Cardiac fibroblast (primary cell): ENCODE measurements at places on chromosomes 12 and 14.

GRCh38 chr12:12660201-12660600 is 35.8 kb downstream of the GPR19 start:
- no peak for DNase-seq

DNA sequence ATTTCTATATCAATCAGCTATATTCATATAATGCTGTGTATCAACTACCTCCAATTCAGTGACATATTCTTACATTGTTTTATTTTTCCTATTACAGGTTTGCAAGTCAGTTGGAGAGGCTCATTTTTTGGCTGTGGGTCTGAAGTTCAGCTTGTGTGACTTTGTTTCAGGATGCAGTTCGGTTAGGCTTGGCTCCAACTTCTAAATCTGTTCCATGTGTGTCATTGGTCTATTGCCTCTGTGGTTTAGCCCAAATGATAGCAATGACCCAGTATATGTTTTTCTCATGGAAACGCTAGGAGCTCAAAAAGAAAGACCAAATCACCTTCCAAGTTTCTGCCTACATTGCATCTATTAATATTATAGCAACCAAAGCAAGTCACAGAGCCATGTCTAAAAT is 848.6 kb upstream of the LRFN5 start:
- no peak for DNase-seq

DNA sequence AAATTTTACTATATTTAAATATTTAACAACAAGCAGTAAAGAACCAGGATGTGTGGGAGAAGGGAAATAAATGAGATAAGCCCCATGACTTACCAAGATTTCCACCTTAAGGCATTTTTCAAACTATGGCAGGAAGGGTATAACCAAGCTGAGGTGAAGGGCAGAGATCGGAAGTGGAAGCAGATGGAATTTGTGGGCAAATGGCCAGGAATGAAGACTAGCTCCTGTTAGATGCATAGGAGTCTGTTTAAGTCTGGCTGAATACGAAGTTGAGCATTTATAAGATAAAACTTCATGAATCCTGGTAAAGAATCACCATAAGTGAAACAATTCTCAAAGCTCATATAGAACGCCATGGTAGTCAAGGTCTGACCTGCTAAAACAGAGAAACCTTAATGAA is 163.5 kb downstream of the DIO2 start:
- peak; percentile 2 for DNase-seq

DNA sequence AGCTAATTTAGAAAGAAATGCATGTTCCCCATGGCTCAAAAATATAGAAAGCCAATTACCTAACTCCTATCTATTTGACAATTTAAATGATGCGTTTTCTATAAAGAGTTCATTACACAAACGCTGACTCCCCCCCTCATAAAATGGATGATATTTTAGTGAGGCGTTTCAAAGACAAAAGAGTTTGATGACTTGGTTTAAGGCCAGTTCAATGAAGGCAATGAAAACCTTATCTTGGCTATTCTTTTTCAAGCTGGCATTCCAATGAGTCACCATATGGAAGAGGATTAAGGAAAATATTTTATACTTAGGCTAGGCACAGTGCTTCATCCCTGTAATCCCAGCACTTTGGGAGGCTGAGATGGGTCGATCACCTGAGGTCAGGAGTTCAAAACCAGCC is 62.7 kb downstream of the HMGA2 start:
- DNase-seq, result peak; percentile 66

DNA sequence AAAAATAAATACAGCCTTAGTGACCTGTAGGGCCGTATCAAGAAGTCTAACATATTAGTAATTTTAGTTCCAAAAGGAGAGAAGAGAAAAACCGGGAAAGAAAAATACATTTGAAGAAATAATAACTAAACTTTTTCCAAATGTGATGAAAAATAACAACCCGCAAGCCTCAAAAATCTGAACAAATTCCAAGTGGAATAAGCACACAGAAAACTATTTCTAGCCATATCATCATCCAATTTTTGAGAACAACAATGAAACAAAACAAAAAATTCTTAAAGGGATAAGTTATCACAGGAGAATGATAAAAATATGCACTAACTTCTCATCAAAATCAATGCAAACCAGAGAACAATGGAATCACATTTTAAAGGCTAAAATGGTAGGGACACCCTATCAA is 198.1 kb upstream of the PLXNC1 start:
- DNase-seq, result no peak

- DNase-seq, result no peak
Measured at GRCh38 chr12:82361461-82361915, 3.2 kb downstream of the METTL25 start.

DNA sequence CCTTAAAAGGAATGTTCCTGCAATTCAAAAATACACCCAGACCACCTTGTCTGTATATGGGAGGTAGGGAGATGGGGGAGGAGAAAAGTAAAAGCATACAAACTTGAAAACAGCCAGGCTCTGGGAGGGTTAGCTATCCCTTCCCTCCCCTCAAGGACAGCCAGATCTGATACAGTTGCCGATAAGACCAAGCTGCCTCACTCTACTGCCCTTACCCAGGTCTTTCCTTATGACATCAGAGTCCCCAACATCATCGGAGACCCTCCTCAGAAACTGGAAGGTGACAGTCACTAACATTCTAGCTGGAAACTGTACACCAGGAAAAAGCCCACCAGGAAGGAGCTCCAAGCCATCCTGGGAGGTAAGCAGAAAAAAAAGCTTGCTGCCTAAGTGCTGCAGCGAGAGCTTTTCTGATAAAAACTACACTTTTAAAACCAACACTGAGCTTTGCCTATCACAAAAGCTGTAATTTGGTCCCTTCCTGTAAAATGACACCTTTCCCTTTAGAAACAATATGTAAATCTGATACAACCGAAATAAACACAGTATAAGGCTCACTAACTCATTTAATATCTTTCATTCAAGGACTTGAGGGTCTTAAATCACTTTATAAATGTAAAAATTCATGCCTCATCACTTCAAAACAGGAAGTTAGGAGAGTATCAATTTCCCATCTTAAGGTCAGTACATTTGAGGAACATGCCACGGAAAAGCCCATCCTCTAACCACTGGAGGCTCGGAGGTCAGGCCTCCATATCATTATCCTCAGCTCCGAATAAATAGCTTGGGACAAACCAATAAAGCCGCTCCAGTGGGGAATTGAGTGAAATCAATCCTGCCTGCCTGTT is 20.4 kb upstream of the PLEKHH1 start:
- DNase-seq, result no peak

DNA sequence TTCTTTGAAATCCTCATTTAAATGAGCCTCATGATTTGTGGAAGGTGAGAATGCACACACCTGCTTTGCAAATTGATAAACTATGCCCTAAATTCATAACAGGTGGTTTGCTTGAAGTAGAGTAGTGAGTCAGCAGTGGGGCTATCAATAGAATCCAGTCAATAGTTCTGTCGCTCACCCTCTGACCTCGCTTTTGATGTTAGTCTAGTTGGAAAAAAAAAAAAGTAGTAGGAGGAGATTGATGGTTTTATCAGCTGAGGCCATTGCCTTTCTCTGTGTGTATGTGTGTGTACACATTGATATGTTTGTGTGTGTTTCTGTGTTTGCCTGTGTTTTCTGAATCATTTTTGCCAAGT is 267.3 kb downstream of the SNAPC1 start:
- no peak for DNase-seq

DNA sequence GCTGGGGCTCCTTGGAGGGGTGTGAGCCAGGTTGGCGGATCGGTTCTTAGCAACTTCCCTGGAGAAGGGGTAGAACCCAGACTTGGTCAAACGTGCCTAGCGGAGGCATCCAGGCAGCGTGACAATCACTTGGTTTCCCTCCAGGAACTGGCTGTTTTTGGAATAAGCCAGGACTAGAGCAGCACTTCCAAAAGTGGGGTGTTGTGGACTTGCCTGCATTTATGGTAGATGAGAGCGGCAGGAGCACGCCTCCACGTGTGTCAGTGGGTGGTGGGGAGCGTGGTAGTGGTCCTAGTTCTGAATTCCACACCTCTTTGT is 2.8 kb downstream of the PRMT8 start:
- no peak for DNase-seq

GRCh38 chr14:87430810-87431209 is 562.2 kb downstream of the GALC start:
- peak; percentile 11 for DNase-seq

GRCh38 chr12:108825201-108825950 is 32.0 kb downstream of the SSH1 start:
- peak; percentile 56 for DNase-seq

- no peak for DNase-seq
Measured at GRCh38 chr14:23093526-23093925, 1.4 kb downstream of the ACIN1 start.

GRCh38 chr12:50603817-50604639 is 99.2 kb downstream of the DIP2B start:
- DNase-seq, result peak; percentile 97

DNA sequence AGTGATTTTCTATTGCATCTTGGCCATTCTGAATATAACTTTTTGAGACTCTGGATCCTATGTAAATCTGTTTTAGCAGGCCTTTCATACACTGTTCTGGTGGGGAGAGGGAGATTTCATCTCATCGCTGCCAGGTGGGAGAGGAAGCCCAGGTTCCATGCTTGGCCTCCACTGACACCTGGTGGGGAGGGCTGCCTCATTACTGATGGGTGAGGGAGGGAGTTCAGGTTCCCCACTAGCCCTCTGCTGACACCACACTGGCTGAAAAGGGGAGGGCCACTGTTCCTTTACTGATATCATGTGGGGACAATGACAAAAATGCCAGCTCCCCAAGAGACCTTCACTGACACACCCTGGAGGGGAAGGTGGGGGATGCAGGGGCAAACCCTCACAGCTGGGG is 2.4 kb upstream of the GALNT8 start:
- no peak for DNase-seq

- peak; percentile 63 for DNase-seq
Measured at GRCh38 chr14:103260629-103261124, 73.4 kb upstream of the EIF5 start.

GRCh38 chr14:35159742-35160409 is 37.5 kb downstream of the PRORP start:
- DNase-seq, result peak; percentile 95

- no peak for DNase-seq
Measured at GRCh38 chr12:107503887-107504885, 181.4 kb upstream of the PWP1 start.

GRCh38 chr14:34650786-34651584 is 21.0 kb upstream of the SNX6 start:
- peak; percentile 99 for DNase-seq

- no peak for DNase-seq
Measured at GRCh38 chr14:75260025-75260763, 18.4 kb upstream of the FOS start.

- DNase-seq, result peak; percentile 95
Measured at GRCh38 chr14:23078692-23079116, 16.2 kb downstream of the ACIN1 start.

DNA sequence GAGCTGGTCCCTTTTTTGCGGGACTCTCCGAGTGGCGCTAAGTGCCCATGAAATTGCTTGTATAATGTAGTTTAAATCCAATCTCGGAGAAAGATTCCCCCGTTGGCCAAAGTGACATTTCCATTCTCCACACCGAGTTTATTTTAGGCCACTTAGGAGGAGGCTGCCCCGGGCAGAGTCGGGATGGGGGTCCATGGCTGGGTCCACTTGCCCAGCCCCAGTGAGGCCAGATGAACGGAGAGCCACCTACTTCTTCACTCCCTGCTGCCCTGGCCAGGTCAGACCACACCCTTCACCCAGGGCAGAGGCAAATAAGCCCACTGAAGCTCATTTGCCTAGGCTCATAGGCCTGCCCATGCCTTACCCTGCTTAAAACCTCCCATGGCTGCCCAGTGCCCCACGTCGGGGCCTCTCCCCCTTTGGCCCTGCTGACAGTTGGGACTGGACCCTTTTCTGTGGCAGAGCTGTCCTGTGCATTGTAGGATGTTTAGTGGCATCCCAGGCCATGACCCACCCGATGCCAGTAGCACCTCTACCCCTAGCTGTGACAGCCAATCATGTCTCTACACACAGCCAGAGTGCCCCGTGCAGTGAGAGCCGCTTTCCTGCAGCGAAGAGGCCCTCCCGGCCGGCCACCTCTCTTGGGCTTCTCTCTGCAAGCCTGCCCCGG is 51.3 kb downstream of the FAM222A start:
- no peak for DNase-seq

GRCh38 chr14:77303417-77304156 is 17.1 kb downstream of the POMT2 start:
- peak; percentile 84 for DNase-seq

GRCh38 chr12:76450690-76451089 is 102.5 kb upstream of the BBS10 start:
- DNase-seq, result peak; percentile 94

DNA sequence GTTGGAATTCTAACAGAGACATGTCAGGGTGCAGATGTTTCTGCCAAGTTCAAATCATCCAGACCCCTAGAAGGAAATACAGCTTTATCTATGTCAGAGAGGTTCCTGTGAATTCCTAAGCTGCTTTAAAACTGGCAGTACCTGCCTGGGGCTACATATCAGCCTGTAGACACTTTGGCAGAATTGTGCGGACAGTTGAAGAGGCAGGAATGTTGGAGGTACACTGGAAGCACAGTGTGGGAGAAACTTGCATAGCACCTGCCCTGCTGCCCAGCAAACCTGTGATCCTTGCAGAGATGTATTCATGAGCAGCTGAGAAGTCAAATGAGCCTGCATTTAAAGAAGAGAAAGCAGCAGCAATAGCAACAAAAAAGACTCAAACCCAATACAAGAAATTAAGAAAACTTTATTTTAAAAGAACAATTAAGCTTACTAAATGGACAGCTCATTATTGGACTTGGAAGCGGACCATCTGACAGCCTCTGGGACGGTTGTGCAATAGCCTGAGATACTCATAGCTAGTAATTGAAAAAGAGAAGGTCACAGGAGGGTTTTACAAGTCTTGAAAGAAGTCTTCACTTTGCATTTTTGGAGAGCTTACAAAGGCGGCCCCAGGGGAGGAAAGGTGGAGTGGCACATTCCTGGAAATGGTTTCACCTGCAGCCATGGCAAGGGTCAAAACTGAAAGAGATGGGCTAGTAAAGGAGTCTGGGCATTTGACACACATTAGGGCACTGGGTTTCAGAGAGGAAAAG is 280.9 kb upstream of the FLRT2 start:
- DNase-seq, result peak; percentile 43

DNA sequence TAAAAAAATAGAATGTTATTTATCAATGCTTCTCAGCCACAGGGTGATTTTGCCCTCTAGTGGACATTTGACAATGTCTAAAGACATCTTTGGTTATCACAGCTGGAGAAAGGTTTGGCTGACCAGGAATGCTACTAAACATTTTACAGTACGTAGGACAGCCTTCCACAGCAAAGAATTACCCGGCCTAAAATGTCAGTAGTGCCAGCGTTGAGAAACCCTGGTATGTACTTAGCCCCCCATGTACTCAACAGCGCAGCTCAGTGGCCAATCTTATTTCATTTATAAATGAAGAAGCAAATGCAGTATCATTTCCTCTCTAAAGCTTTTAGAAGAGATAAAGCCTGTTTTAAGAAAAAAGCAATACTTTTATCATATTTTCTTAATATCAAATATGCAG is 5.8 kb downstream of the MARK3 start:
- DNase-seq, result peak; percentile 82

DNA sequence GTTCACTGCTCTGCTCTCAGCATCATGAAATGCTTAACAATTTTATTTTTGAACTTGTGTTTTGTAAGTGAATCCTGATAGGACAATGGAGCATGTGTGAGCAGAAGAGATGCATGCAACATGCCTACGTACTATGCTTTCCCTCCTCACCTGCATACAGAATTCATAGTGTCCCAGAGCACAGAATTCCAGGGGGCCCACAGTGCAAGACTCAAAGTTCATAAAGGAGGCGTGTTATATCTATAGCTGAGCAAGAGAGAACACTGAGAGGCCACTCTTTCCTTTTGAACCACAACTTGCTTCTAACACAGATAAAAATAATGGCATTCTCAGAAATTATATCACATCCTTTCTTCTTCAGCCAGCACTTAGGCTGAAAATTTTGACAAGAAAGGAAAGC is 28.8 kb downstream of the BHLHE41 start:
- no peak for DNase-seq

GRCh38 chr12:102426599-102427542 is 53.5 kb downstream of the IGF1 start:
- no peak for DNase-seq
